ENCODE measurements at places on chromosomes 16 and 17.

DNA sequence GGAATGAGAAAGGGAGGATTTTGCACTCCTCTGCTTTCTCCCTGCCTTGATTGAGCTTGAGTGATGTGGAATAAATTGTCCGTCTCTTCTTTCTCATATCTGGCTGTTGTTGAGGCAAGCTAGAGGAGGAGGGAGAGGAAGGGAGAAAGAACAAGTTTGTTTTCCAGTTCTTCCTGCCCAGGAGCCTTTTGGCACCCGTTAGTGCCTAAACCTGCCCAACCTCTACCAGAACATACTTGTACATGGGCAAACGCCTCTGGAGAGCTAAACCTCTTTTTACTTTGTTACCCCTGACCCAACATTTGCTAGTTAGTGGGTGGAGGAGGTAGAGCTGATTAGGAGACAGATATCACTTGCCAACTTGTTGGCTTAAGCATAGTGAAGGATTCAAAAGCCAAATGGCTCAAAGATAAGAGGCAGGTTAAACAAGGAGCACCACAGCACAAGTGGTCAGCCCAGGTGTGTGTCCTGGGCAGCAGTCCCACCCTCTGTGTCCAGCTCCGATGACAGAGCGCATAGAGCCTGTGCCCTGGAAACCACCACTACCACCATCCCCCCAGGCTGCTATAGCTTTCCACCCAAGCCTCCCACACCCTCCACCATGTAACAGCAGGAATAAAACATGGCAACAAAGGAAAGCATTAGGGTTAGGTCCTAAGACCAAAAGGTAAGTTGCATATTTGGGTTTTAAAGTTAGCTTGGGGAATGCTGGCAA is 6.5 kb downstream of the ODF4 start:
- no peak for DNase-seq

- DNase-seq, result peak; percentile 75
Measured at GRCh38 chr16:9092282-9092977, 986 bp downstream of the HAPSTR1 start.

GRCh38 chr16:71467810-71468209 is 5.8 kb upstream of the ZNF23 start:
- DNase-seq, result no peak

DNA sequence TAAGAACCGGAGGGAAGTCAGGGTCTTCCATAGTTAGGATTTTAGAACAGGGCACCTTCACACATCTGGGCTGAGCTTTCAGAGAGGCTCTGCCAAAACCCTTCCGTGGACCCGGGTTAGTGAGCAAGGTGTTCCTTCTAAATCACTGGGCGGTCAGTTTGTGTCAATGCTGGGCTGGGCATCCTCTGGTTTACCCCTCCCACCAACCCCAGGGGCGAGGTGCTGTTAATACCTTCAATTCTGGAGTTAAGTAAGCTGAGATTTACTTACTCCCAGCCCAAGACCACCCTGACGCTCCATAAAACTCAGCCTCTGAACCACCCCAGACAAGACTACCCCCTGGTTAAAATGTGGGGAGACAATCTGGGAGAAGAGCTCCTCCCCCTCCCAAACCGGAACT is 1.0 kb downstream of the TMEM92 start:
- DNase-seq, result no peak

- no peak for DNase-seq
Measured at GRCh38 chr17:15659663-15660062, 24.4 kb downstream of the TRIM16 start.

DNA sequence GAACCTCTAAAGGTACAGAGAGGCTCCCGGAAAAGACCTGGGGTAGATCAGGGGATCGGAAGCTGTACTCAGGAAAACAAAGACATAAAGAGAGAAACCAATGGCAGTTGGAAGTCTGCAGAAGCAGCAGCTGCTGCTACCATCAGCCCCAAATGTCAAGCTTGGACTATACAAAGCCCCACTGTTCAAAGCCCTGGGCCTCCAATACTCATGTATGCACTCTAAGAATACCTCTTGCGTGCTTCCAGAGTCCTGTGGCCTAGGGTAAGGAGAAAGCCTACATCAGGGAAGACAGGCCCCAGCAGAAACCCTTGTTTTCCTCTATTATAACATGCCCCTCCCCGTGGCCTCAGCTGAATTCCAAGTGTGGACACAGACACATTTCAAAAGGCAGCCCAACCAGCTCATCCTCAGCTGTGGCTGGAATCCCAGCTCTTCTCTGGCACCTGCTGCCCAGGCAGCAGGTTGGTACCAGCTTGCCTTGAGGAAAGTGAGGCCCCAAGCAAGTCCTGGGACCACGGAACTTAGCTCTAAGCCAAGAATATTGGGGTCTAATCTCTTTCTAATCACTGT is 19.3 kb upstream of the MTMR4 start:
- DNase-seq, result no peak

DNA sequence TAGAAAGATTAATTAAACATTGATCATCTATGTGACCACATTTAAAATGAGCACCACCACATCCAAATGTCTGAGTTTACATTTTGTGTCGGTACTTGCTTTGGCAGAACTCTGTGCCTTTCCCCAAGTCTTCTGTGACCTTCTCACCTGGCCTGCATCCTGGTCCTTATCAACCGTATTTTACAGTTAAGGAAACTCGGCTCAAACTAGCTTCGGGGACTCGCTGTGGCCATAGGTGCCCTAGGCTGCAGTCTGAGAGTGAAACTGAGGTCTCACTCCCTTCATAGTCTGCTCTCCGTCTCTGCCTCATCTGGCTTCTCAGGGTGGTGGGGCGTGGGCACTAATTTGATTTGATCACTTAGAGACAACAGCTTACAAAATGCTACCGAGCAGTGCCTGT is 555.5 kb downstream of the WWOX start:
- DNase-seq, result no peak

GRCh38 chr16:11143372-11144035 is 112.5 kb downstream of the SOCS1 start:
- no peak for DNase-seq

- no peak for DNase-seq
Measured at GRCh38 chr17:13521784-13522183, 79.9 kb downstream of the HS3ST3A1 start.

DNA sequence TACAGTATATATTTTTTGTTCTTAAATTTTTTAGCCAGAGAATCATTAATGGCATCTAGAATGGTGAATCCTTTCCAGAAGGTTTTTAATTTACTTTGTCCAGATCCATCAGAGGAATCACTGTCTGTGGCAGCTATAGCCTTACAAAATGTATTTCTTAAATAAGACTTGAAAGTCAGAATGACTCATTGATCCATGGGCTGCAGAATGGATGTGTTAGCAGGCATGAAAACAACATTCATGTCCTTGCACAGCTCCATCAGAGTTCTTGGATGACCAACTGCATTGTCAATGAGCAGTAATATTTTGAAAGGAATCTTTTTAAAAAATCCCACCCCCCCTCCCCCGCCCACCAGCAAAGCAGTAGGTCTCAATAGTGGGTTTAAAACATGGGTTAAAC is 51.4 kb downstream of the CACNG1 start:
- no peak for DNase-seq

DNA sequence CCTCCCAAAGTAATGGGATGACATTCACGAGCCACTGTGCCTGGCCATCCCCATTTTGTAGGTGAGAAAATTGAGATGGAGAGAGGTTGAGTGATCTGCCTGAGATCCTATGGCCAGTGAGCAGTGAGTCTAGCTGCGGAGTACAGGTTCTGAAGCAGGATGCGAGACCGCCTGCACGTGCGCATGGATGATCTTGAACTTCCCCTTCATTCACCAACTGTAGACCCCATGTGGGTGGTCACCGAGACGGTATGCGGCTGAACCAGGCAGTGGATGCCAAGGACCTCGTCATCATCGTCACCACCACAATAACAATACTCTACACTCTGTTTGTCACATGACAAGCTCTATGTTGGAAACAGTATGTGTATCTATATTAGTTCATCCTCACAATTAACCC is 6.2 kb upstream of the SPNS3 start:
- no peak for DNase-seq

DNA sequence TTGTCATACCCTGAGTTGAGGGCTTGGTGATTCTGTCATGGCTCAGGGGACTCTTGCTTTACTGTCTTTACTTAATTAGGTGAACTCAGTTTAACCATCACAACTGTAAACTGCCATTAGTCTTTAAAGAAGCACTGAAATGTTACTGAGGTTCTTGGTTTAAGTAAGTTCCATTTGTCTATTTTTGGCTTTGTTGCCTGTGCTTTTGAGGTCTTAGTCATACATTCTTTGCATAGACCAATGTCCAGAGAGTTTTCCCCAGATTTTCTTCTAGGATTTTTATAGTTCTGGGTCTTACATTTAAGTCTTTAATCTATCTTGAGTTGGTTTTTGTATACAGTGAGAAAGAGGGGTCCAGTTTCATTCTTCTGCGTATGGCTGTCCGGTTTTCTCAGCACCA is 137.5 kb downstream of the SOCS1 start:
- no peak for DNase-seq
